ENCODE measurements at places on chromosomes 6 and 20.
A peak's percentile ranks its signal among the peaks of the same experiment; 100 is the strongest.

- ATAC-seq, result no peak
These were observed 169.2 kb downstream of the OR2B2 start for GRCh38 chr6:27742833-27743573.

DNA sequence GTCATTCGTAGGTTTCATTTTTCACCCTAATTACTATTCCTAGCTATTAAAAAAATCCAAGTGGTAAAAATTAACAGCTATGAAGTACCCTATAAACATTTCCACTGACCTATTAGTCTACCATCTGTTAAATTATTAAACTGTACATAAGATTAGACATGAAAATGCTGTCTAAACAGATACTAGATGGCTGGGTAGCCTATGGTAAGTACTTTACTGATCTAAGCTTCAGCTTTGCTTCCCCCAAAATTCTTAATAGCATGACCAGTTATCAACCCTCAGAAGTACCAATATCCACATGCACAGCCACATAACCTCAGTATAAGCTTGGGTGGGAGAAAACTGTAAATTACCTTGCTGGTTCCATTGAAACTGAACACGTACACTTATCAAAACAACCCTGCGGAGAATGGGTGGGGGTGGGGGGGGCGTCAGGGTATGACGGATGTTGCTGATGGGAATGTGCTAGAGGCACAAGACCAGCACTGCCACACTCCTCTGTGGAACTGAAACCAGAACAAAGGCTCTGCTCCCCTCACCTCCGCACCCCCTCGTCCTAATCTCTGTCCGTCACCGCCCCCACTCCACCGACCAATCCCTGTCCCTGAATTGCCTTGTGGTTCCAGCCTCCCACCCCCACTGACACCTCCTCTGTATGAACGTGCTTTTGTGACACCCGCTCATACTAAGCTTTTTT is 45.3 kb downstream of the B4GALT5 start:
- ATAC-seq, result no peak

DNA sequence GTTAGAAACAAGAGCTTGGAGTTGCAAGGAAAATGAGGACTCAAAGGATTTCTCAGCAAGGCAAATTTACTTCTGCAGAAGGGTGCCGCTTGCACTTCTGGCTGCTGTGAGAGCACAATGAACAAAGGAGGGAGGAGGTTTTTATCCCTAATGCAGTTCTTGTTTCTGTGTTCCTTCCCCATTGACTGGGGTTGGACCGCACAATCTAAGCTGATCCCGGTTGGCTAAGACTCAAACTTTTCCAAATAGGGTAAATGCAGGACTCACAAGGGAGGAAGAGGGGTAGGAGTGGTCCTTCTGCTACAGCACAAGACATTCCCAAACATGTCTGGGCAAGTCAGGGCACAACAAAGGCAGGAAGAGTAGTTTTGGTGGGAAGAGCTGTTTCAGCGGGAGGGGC is 249.6 kb upstream of the MOCS1 start:
- no peak for ATAC-seq

GRCh38 chr20:50278684-50279531 is 88.3 kb downstream of the CEBPB start:
- ATAC-seq, result peak; percentile 62

GRCh38 chr20:58076405-58076804 is 152.0 kb downstream of the ANKRD60 start:
- no peak for ATAC-seq

- ATAC-seq, result no peak
These were observed 83.4 kb upstream of the ASF1A start for GRCh38 chr6:118810420-118811027.

GRCh38 chr6:167127785-167128531 is 5.1 kb downstream of the CCR6 start:
- no peak for ATAC-seq

GRCh38 chr6:93523365-93523764 is 104.0 kb upstream of the EPHA7 start:
- ATAC-seq, result no peak

- no peak for ATAC-seq
These were observed 234.4 kb upstream of the MCHR2 start for GRCh38 chr6:100228437-100228833.
